Ovary (tissue), 10 donors: ENCODE measurements at places on chromosomes 11 and 22. TPM values are rescaled to one million over a fixed set of nuclear protein-coding genes. Genes with fewer than 3 reads are reported as not detected.
A peak's percentile ranks its signal among the peaks of the same experiment; 100 is the strongest.

DNA sequence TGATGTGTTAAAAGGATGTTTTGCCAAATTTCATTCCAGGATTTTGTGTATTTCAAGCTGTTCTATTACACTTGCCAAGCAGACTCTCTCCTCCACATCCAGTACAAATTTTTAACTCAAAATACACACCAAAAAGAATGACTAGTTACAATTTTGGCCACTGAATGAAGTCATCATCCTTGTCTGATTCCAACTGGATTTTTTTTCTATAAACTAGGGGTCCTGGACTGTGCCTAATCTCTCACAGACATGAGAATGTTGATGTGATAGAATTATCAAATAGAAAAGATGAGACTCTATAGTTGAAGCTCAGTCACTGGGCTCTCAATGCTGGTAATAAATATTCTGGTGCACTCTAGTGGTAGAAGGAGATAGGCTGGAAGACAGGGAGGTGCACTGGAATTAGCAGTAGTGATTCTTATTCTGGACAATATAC is 85.8 kb downstream of the FANCF start:
- no peak overlapping the region for H3K4me3 ChIP-seq
- no peaks in the 10 kb centered on the region for H3K36me3 ChIP-seq
- H3K4me1 ChIP-seq = no peaks in the 10 kb centered on the region
- no peak overlapping the region for H3K27ac ChIP-seq
- DNase-seq = no peak

- no peaks in the 10 kb centered on the region for H3K36me3 ChIP-seq
- DNase-seq = no peak
- no peak overlapping the region for H3K4me3 ChIP-seq
- H3K4me1 ChIP-seq = no peaks in the 10 kb centered on the region
- H3K27me3 ChIP-seq = no peaks in the 10 kb centered on the region
- H3K27ac ChIP-seq = no peak overlapping the region
These were observed 10.9 kb upstream of the ARHGEF17 start for GRCh38 chr11:73297231-73297590.

DNA sequence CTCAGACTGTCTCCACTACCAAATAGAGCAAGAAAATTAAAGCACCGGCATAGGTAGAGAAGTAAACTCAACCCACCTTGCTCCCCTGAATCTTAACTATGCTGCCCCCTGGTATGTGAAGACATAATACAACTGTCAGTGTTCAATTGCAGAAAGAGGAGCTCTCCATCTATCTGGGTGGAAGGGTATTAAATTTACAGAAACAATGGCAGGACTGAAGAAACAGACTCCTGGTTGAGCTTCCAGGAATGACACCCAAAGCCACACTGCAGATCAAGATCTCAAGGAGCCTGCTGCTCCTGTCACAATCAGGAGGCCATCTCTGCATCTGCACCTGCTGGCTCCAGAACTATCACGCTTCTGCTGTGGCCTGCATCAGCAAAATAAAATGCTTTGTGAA is 132.1 kb upstream of the BMAL1 start:
- H3K36me3 ChIP-seq = no peaks in the 10 kb centered on the region
- H3K4me3 ChIP-seq = no peak overlapping the region
- DNase-seq = no peak
- H3K4me1 ChIP-seq = no peaks in the 10 kb centered on the region
- H3K27ac ChIP-seq = no peak overlapping the region
- no peaks in the 10 kb centered on the region for H3K27me3 ChIP-seq

- peaks cover 2% of the 10 kb centered on the region for H3K4me1 ChIP-seq
- no peak overlapping the region for H3K27ac ChIP-seq
- H3K36me3 ChIP-seq = no peaks in the 10 kb centered on the region
These were observed 41.8 kb upstream of the BARX2 start for GRCh38 chr11:129333873-129334272.

DNA sequence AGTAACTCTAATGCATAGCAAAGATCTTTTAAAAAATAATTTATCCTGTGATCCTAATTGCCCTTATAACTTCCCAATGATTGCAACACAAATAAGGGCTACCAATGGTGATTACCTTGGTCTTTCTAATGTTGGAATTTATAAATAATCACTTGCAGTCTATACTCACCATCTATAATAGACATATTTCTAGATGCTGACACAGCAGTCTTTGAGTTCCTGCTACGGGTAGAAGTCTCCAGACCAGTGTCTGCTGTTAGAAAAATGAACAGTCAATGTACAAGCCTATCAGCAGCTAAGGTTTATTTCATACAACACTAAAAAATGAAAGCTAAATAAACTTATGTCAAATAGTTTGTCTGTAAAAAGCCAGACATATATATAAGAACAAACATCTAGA is 44.4 kb upstream of the GPR83 start:
- no peak for DNase-seq
- H3K4me3 ChIP-seq = no peak overlapping the region
- no peak overlapping the region for H3K27ac ChIP-seq
- H3K4me1 ChIP-seq = no peaks in the 10 kb centered on the region

GRCh38 chr11:126378763-126379162 is 23.3 kb downstream of the ST3GAL4 start:
- H3K27me3 ChIP-seq = no peaks in the 10 kb centered on the region
- no peaks in the 10 kb centered on the region for H3K36me3 ChIP-seq
- DNase-seq = no peak

GRCh38 chr22:18063306-18063705 is 14.5 kb upstream of the PEX26 start:
- no peak overlapping the region for H3K4me3 ChIP-seq
- DNase-seq = no peak
- no peaks in the 10 kb centered on the region for H3K27me3 ChIP-seq

- no peaks in the 10 kb centered on the region for H3K4me1 ChIP-seq
- no peak overlapping the region for H3K4me3 ChIP-seq
- no peaks in the 10 kb centered on the region for H3K27me3 ChIP-seq
- no peaks in the 10 kb centered on the region for H3K36me3 ChIP-seq
These were observed 339.1 kb upstream of the B3GAT1 start for GRCh38 chr11:134751031-134751585.

DNA sequence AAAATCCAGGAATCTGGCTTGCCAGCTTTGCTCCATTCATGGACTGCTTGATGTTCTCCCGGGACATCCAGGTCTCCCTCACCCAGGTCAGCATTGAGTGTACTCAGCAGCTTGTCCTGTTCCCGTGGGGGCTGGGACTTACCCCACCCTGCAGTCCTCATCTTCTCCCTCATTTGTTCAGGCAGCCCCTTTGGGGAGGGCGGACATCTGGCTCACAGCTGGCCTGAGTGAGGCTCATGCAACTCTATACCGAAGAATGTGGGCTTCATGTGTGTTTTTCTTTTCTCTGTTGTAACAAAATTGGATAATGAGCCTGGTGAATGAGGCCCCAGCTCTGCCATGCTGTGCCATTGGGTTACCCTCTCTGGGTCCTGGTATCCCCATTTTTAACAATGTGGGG is 227.7 kb upstream of the TENM4 start:
- H3K27me3 ChIP-seq = no peaks in the 10 kb centered on the region
- no peaks in the 10 kb centered on the region for H3K36me3 ChIP-seq

- no peak for DNase-seq
- no peaks in the 10 kb centered on the region for H3K27me3 ChIP-seq
- no peaks in the 10 kb centered on the region for H3K4me1 ChIP-seq
These were observed 12.3 kb downstream of the MS4A6A start for GRCh38 chr11:60170566-60170965.

- H3K4me1 ChIP-seq = peaks cover 13% of the 10 kb centered on the region
- H3K4me3 ChIP-seq = peak overlapping the region; percentile 69
- DNase-seq = peak; percentile 45
These were observed 1.3 kb downstream of the EHBP1L1 start for GRCh38 chr11:65576867-65577755.

GALR3 gene
- not detected for total RNA-seq

PARVA gene
- 52.1 TPM for total RNA-seq
